AML-193 (cell line): ENCODE measurements at places on chromosomes 6 and 20.

DNA sequence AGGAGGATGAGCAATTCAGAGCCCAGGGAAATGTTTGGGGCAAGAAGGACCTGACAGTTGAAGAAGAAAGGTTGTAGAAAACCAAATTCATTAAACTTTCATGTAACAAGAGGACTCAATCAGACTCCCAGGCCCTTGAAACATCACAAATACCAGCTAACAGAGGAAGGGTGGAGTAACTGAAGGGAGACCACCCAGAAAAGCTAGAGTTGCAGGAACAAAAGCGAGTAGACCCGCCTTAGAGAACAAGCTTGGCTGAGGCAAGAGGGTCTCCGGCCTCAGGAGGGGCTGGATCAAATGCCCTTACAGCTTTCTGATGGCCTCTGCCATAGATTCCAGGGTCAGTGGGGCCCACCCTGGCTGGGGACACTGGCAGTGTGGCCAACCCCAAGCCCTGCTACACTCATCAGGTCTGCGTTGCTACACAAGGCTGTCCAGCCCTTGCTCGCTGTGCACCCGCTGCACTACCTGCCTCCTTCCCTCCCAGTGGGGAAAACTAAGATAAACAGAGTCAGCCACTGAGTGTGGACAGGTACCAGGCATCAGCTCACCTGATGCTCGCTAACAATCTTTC is 110.0 kb downstream of the SLC23A2 start:
- DNase-seq, result no peak

DNA sequence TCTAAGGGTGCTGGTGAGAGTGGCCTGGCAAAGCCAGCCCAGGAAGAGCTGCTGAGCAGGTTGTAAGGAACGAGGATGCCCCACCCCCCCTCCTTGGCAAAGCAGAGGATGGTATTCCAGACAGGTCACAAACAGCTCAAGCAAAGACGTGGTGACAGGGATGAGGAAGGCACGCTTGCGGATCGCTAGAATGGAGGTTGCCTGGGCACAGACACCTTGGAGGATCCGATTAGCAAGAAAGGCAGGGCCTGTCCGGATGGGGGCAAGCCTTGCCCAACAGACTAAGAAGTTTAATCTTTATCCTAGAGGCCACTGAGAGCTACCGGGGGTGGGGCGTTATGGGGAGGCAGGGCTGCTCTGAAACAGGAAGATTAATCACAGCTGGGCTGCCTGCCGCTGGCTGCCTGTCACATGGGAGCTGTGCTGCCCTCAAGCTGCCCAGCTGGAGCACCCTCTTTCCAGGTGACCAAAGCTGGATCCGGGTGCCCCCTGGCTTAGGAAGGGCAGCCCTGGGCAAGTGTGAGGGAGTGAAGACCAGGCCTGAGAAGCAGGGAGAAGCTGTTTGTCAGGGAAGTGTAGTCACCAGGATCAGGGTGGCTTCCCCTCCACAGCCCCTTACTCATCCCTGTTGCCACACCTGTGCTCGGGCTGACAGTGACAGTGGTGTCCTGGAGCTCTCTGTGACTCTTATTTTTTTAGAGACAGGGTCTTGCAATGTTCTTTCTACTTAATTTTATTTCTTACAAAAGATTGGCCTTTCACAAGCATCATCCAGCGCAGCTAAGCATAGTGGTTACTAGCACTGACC is 9.1 kb upstream of the MAPK13 start:
- peak; percentile 79 for DNase-seq

DNA sequence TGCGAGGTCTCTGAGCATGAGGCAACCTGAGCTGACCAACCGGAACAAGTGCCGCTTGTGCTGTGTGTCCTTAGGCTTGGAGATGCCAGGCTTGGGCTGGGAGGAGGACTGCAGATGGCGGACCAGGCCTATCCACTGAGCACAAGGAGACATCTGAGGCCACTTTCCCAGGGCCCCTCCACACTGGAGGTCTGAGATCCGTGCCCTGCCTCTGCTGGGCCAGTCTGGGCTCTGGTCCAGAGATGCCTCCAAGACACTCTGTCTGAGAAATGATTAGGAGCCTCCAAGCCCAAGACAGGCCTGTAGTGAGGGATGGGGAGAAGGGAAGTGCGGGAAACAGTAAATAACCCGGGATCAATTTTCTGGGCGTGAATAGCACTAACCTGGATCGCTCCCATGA is 3.0 kb upstream of the MLN start:
- no peak for DNase-seq

DNA sequence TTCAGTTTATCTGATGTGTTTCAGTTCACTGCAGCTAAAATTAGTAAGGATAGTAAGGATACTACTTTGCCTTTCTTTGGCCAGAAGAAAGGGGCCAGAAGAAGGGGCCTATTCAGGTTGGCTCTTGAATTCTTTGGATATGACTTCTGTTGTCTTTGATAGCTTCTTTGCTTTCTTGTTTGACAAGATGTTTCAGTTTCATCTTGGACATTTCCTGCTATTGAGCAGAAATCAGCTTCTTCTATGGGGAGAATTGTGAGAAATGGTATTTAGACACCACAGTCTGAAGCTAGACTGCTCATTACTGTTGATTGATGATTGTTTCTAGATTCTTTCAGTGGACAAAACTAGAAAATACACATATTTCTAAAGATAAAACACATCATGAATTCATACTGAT is 23.2 kb downstream of the L3MBTL3 start:
- no peak for DNase-seq

GRCh38 chr6:25173951-25174474 is 105.2 kb upstream of the CARMIL1 start:
- DNase-seq, result peak; percentile 88

DNA sequence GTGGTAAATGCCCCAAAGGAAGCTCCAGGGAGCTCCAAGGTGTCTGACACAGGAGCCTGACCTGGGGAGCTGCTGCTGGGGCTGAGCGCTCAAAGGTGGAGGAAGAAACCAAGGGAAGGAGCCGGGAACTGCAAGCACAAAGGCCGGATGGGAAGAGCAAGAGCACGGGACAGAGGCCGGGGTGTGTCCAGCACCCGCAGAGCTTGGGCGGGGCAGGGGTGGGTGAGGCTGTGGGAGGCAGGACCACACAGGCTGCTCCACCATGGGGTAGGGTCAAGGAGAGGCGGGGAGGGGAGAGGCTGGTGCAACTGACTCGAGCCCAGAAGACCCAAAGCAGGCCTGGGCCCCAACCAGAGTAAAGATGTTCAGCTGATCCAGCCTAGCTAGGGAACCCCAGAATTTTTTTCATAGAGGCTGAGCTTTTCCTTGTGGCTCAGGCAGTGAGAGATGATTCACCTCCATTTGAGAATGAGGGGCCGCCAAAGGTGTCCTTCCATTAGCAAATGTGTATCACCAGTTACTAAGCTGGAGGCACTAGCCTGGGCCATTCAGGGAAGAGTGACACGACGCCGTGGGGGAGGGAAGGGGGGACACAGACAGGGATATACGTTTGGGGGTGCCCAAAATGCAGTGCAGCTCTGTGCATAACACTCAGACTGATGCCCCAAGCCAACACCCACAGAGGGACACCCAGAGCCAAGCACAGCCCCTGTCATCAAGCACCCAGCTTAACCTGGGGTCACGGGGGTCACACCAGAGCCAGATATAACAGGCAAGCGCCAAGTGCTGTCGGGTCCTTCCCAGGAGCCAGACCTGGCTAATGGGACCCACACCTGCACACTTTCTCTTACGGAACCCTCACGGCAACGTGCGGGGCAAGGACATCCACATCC is 21.3 kb upstream of the TLDC2 start:
- DNase-seq, result no peak

- no peak for DNase-seq
Observed at GRCh38 chr6:712805-713204, 19.9 kb upstream of the EXOC2 start.

GRCh38 chr20:3183896-3184612 is 10.7 kb upstream of the LZTS3 start:
- DNase-seq, result no peak

DNA sequence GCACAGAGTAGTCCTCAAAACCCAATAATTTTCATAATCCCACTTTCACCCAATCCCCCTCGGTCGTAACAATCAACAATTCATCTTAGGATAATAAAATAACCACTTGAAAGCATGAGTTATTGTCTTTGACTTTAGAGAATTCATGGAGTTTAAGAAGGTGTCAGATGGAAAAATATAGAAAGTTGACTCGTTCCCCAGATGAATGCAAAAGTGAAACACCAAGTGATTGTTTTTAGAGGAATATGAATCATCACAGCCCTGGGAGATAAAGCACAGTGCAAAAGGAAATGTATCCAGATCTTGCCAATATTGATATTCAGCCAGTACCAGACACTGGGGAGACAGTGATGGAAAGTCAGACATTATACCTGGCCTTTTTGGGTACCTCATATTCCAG is 860.5 kb downstream of the DHX35 start:
- no peak for DNase-seq

DNA sequence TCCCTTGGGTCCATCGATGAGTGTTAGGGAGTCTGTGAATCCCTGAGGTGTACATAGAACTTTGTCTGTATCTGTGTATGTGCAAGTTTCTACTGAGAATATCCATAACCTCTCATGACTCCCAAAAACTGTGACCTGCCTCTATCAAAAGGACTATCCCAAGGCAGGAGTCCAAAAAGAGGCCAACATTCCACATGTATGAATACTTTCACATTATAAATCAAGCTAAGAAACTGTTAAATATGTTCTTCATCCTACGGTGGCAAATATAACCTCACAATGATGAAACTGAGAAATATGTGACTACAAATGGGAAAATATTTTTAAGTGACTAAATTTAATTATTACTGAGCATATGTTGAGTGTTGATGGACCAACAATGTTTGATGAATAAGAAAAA is 16.1 kb upstream of the STX11 start:
- no peak for DNase-seq

DNA sequence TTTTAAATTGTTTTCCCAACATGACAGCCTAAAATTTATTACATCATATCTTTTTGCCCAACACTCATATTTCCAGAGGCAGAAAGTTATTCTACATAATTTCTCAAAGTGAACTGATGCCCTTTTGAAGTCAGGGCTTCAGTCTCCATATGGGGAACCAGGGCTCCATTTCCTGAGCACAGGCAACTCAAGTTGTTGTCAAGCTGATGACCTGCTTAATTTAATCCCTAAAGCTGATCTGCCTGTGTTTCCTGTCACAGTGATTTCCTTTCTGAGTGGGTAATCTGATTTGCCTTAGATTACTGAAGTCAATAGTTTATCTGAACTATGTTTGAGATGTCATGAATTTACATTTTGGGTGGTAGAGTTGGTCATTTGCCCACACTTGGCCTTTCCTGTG is 932.1 kb upstream of the MANEA start:
- DNase-seq, result no peak

DNA sequence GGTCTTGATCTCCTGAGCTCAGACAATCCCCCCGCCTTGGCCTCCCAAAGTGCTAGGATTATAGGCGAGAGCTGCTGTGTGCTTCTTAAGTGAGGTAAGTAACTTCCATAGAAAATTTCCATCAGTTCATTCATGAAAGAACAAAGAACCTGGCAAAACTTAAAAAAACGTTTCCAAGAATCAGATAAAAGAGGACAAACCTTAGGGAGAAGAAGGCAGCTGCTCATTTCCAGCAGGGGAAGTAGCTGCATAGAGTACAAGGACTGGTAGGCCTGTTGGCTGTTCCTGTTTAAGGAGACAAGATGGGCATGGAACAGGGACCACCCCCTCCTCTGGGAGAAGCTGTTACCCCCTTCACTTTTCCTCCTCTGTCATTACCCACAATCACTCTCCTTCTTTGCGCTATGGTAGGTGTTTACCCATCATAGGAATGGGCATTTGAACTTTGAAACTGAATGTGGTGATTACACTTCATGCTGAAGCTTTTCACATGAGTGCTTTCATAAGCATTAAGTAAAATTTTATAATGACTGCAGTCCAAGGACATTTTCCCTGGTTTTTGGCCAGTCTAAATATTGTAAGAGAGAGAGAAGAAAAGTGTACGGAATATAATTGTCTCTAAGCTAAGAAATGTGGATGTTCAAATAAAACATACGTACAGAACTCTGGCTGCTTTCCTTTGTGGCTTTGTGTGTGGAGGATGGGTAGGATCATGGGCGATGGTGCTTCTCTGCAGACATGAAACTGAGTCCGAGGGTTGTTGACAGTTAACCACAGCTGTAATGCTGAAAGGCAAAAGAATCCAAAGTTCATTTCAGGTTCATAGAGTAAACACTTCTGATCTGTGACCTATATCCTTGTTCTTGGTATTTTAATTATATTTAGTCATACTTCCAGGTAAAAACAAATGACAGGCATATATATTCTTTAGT is 56.4 kb downstream of the CCN2 start:
- DNase-seq, result no peak

DNA sequence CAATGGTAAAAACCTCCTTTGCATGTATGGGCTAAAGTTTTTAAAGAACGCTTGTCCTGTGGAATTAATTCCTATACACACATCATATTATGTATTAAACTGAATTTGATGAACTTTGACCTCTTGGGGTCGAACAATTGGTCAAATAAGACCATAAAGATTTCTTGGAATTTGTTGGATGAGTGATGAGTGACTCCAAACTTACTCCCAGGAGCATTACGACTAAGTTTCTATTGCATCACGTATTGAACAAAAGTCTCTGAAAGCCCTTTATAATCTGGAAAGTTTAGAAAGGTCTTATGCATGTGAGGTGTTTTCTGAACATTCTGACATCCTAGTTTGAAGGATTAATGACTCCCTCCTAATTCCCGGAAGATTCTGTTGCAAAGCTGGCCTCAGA is 126.9 kb upstream of the BMP5 start:
- DNase-seq, result no peak

DNA sequence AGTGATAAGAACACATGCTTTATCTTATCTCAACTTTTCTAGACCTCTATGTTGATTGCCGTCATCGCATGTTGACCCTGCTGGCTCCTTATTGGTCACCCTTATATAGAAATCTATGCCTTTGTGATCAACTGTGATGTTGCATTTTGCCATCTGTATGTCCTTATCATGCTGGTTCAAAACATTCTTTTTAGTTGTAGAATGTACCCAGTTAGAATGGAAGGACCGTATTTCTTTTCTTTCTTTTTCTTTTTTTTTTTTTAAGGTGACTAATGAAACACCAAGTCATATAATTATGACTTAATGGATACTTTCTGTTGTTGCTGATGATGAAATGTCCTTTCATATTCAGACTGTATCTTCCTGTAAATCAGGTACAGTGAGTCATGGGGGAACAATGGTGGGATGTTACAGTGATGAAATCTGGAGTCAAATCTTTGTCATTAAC is 145.9 kb upstream of the CITED2 start:
- DNase-seq, result no peak

DNA sequence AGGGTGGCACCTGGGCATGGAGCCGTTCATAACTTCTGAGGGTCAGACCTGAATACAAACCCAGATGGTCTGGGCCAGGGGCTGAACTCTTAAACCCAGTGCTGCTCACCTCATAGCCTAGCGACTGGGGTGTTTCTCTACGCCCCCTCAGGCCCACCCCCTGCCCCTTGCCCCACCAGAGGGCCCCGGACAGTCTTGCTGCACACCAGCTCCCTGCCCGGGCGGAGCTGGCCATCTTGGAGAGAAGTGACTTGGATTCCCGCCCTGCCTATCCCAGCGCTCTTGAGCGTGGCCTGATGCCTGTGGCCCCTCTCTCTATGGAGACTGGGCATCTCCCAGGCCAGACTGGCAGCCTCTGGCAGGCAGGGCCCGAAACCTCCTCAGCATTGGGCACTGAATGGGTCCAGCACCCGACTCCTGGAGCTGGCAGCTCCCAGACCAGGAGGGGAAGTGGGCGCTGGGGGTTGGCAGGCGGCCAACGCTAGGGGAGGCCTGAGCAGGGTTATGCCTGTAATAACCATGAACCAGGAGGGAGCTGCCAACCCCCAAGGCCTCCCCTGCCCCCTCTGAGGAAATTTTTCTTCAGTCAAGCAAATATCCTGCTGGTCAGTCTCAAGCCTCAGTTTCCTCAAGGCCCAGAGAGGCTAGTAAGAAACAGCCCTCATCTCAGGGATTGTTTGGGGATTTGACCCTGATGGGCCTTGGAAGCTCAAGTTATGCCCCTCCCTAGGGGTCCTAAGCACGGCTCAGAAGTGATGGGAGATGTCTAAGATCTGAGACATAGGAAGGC is 169.5 kb downstream of the VEGFA start:
- DNase-seq, result no peak
